ENCODE measurements at places on chromosomes 11 and 22.

GRCh38 chr11:86811637-86812321, 11.4 kb downstream of the PRSS23 start:
- no peak for DNase-seq

DNA sequence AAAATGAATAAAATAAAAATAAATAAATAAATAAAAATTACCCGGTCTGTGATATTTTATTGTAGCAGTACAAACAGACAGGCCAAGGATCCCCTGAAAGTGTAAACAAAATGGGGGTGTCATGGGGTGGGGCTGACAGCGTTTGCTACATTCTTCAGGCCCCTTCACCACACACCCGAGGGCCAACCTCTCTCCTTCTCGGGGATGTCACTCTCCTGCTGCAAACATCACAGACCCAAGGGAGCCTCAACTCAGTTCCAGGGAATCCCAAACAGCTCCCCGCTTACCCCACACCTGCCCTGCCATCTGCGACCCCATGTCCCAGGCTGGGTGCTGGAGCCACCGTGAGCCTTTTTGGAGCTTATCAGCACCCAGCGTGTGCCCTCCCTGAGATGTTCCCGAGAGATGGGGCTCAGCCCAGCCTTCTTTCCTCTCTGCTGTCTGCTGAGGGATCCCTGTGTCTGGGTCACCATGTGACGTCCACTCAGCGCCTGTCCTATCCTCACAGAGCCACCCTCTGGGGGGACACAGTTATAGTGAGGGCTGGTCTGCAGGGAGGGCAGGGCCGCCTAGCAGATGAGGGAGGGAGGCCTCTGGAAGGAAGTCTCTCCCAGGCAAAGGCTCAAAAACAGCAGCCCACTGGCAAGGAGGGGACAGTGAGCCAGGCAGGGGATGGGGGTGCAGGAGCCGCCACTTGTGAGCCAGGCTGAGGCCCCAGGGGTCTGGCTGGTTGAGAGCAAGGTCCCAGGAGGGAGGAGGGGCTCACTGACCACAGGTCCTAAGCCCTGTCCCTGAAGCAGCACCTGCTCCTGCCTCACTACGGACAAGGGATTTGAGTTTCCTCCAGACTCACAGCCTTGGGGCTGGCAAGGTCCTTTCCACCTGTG, 1041.6 kb downstream of the BRD1 start:
- DNase-seq: no peak

DNA sequence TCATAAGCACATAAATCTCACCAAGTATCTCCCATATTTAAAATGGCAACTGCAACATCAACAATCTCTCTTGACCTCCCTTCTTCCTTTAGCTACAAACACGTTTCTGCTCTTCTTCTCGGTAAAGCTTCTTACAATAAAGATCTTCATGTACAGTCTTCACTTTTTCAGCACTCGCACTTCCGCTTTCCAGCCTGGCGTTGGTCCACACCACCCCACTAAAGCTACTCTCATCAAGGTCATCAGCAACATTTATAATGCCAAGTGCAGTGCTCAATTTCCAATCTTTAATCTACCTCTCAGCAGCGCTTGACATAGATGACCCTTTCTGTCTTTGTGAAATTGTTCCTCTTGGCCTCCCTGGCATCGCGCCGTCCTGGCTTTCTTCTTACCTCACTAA, 33.6 kb downstream of the NTM start:
- DNase-seq: no peak

DNA sequence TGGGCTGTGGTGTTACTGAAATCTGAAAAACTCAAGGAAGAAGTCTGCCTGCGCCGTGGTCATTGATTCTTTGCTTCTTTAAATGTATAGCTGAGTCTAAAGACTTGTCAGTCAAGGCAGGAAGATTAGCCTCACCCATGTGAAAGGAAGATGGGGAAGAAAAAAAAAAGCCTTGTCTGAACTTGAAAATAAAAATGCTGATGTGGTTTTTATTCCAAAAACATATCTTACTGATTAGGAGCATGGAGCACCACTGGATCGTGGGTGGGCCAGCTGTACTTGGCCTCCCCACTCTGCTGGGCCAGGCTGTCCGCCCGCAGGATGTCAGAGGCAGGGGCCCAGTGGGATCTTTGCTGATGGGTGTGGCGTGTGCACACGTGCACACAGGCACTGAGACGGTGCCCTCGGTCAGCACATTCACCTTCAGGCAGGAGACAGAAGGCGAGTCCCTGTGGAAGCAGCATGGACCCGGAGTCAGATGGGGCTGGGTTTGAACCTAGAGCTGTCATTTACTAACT, 111.9 kb downstream of the WNT7B start:
- no peak for DNase-seq

GRCh38 chr22:40757071-40757470, 62.1 kb downstream of the SLC25A17 start:
- no peak for DNase-seq

DNA sequence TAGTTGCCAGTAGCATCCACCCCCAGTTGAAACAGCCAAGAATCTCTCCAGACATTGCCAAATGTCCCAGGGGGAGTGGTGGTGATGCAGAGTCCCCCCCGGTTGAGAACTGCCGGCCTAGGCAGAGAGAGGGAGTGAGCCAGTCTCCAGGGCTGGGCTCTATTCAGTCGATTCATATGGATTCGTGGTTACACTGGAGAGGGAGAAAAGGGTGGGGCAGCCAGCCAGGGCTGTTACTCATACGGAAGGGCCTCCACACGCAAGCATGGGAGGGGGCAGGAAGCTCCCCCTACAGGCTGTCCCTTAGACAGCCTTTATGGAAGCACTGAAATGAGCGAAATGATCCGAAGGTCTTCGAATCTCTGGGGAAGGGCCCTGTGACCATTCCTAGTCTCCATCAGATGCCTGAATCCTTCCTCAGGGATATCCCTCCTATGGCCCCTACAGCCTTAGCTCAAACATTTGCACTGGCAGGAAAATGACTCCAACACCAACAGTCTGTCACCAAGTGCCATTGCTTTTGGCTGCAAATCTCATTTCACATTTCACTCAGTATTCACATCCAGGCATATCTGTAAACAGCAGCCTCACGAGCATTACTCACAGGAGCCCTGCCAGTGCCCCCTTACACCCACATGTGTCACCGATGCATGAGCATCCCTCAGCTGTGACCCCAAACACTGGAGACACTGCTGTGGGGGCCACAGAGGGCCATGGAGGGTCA, 18.4 kb upstream of the TLCD5 start:
- no peak for DNase-seq
